Osteoblast (primary cell): ENCODE measurements at places on chromosomes 2 and 18. TPM values are rescaled to one million over a fixed set of nuclear protein-coding genes. Genes with fewer than 3 reads are reported as not detected.

The PMAIP1 gene
- total RNA-seq = 3.5 and 4.0 TPM in 2 replicates

The RGPD4 gene
- total RNA-seq = under 0.01 TPM in 1 of 2 replicates, not detected in the other

The IL18RAP gene
- not detected in 2 replicates for total RNA-seq

The KHK gene
- 0.29 and 0.36 TPM in 2 replicates for total RNA-seq

The ERBB4 gene
- under 0.01 TPM in 1 of 2 replicates, not detected in the other for total RNA-seq
